CD14-positive monocyte (primary cell): ENCODE measurements at places on chromosomes 16 and 17.

- DNase-seq: no peak
These were observed 868 bp downstream of the CCDC154 start for GRCh38 chr16:1443403-1443973.

DNA sequence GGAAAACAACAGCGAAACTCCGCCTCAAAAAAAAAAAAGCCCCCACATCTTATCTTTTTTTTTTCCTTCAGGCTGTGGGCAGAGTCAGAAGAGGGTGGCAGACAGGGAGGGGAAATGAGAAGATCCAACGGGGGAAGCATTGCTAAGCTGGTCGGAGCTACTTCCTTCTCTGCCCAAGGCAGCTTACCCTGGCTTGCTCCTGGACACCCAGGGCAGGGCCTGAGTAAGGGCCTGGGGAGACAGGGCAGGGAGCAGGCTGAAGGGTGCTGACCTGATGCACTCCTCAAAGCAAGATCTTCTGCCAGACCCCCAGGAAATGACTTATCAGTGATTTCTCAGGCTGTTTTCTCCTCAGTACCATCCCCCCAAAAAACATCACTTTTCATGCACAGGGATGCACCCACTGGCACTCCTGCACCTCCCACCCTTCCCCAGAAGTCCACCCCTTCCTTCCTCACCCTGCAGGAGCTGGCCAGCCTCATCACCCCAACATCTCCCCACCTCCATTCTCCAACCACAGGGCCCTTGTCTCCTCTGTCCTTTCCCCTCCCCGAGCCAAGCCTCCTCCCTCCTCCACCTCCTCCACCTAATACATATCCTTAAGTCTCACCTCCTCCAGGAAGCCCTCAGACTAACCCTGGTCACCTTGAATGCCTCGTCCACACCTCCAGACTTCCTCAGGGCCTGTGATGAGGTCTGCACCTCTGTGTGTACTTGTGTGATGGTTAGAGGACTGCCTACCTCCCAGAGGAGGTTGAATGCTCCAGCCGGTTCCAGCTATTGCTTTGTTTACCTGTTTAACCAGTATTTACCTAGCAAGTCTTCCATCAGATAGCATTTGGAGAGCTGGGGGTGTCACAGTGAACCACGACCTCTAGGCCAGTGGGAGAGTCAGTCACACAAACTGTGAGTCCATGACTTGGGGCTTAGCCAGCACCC lies 1.2 kb upstream of the HBA1 start:
- DNase-seq: no peak

DNA sequence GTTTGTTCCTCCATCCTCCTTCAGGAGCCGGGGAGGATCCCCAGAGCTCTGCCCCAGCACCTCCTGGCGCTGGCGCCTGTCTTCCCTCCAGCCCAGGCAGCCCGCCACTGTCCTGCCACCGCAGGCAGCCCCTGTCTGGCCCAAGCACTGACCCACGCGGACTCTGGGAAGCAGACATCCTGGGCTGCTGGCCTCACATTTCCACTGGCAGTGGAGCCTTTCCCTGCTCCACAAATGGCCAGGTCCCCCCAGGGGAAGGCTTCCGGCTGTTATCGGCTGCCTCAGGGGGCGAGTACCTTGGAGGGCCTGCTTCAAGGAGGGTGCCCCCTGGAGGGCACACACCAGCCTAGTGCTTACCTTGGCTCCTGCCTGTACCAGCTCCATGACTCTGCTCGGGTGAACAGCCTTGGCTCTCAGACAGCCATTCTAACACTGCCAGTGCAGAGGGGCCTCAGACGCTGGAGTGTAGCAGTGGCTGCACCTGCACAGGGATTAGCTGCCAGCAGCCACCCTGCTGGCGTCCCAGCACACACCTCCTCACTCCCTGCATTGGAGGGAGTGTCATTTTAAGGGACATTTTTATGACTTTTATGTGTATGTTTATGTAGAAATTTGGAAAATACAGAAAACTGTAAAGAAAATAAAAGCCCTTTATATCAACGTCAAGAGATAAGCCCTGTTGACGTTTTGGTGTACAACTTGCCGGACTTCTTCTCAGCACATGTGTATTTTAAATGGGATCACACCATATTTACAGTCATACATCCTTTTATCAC lies 21.0 kb downstream of the ACE start:
- no peak for DNase-seq

GRCh38 chr16:874366-875181 lies 74.0 kb upstream of the GNG13 start:
- DNase-seq: no peak

- DNase-seq: peak; percentile 62
These were observed 12.9 kb upstream of the SEC14L1 start for GRCh38 chr17:77127735-77128361.

GRCh38 chr17:43758086-43758485 lies 505 bp downstream of the SOST start:
- no peak for DNase-seq

DNA sequence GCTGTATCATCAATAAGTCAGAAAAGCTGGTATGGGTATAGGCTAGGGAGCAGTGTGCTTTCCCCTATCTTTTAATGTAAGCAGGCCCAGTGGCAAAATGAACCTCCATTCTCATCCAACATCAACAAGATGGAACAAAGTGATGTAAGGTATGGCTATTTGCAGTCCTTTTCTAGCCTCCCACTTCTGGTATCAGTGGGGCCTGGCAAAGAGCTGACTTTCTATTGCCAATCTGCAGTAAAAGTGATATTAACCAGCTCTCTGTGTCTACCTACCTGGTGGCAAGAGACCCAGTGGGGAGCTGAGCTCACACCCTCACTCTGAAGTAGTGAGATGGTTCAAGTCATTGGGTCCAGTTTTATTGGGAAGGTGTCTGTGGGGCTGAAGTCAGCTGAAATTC lies 1492.6 kb downstream of the CDH11 start:
- no peak for DNase-seq

GRCh38 chr16:85201574-85201973 lies 89.3 kb upstream of the CIBAR2 start:
- DNase-seq: no peak

DNA sequence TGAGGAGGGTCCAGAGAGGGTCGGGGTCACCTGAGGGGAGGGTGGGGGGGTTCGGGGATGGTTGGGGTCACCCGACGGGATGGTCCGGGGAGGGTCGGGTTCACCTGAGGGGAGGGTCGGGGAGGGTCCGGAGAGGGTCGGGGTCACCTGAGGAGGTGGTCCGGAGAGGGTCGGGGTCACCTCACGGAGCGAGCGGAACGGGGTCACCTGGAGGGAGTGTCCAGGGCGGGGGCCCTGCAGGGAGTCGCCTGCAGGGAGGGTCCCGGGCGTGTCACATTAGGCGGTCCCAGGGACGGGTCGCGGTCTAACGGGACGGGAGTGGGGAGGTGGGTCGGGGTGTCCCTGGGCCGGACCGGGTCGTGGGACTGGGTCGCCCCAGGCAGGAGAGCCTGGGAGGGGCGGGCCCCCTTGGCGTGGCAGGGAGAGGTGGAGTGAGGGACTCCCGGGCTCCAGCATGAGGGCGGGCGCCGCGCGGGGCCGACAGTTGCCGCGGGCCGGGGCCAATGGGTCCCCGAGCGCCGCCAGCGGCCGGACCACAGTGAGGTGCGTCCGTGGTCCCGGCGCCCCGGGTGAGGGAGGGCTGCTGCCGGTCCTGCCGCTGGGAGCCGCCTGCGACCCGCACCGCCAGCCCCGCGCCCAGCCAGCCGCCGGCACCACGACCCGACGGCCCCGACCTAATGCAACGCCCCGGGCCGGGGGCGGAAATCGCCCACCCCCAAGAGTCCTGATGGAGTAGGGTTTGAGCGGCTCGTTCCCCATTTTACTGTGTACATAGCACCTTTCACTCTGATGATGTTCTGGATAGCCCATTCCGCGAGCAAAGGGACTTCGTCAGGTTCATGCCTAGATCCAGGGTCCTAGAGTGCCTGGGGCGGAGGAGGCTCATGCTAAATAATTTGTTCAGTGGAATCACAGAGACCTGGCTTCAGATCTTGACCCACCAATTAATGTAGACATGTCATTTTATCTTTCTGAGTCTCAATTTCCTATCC lies 1.2 kb upstream of the ABCA3 start:
- no peak for DNase-seq

GRCh38 chr17:2898255-2898926 lies 102.2 kb downstream of the RAP1GAP2 start:
- no peak for DNase-seq

GRCh38 chr17:34614698-34615097 lies 35.3 kb downstream of the TMEM132E start:
- DNase-seq: no peak

DNA sequence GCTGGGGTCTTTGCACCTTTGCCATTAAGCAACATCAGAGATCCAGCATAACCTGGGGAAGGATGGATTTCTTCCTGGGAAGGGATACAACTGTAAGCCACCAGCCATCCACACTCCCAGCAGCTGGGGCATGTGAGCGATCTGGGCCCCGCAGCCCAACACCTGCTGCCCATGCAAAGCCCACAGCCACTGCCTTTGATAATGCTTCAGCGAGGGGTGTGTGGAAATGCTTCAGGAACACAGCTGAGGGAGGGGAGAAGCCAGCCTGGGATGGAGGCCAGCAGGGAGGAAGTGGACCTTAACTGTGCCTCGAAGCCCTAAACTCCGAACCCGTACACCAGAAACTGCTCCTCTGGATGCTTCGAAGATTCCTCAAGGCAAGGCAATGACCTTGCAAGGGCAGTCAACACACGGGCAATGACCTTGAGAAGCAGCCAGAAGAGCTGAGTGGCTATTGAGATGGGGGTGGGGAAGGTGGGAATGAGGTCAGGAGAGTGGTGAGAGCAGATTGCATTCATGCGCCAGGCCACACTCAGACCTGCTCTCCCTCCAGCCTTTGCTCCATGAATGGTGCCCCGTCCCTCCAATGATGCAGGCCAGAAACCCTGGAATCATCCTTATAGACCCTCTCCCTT lies 49.1 kb downstream of the KATNIP start:
- no peak for DNase-seq

GRCh38 chr16:165539-166374 lies at the start of gene HBM:
Gene HBM (plus strand): TSS chr16:165978. CDS start chr16:165998, 20 bp downstream.
- no peak for DNase-seq

- no peak for DNase-seq
These were observed 189.7 kb upstream of the SDK2 start for GRCh38 chr17:73833775-73834488.

DNA sequence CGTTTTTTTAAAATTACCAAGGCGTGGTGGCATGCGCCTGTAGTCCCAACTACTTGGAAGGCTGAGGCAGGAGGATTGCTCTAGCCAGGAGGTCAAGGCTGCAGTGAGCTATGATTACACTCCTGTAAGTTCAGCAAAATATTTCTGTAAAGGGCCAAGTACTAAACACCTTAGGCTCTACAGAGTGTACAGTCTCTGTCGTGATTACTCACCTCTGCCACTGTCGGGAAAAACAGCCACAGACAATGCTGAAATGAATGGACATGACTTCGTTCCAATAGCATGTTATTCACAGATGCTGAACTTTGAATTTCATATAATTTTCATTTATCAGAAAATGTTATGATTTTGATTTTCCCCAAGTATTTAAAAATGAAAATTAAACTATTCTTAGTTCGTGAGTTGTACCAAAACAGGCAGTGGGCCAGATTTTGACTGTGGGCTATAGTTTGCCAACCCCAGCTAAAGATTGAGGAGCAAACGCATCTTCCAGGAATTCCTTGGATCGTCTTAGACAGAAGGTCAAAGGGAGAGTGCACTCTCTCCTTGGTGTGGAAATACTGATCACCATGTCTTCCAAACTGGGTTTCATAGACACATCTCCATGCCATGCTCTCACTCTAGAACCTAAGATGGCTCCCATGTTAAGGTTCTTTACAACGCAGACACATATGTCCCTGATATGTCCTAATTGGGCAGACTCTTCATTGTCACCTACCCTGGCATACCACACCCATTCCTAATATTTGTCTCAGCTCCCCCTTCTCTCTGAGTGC lies 89.5 kb downstream of the MARF1 start:
- no peak for DNase-seq

DNA sequence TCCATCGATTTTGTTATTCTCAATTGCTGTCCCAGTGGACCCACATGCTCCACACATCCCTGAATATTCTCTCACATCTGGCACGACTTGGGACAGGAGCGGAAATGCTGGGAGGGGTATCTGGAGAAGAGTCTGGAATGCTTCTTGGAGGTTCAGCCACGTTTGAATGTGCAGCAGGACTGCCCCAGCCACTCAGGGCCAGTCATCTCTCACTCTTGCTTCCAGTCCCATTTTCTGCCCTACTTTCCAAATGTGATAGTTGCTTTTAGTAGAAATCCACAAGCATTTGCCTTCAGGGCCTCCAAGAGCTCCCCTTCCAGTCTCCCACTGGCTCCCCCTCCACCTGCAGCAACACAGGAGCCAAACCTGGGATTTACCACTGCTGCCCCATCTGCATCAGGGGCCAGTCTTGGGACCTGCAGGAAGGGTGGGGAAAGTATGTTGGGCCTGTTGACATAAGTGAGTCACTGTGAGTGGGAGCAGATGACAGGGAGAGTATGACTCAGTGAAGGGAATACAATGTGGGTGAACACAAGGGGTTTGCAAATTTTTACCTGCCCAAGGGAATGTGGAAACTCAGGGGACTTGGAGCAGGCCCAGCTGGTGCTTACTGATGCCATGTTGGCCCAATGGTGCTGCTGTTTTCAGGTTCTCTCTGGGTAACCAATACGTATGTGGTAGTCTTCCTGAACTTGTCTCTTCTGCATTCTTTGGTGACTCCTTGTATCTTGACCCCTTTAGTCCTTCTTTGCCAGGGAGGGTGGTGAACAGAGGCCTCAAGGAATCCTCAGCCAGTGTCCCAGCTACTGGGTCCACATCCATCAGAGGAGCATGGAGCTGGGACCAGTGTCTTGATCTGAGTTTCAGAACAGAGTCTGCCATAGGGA lies 78.8 kb upstream of the CRHR1 start:
- no peak for DNase-seq

- DNase-seq: no peak
These were observed 71.4 kb upstream of the ARL4D start for GRCh38 chr17:43327421-43327820.

- no peak for DNase-seq
These were observed 115.9 kb downstream of the LITAF start for GRCh38 chr16:11470676-11471415.

- DNase-seq: no peak
These were observed 248.3 kb downstream of the KATNIP start for GRCh38 chr16:27798241-27798640.

DNA sequence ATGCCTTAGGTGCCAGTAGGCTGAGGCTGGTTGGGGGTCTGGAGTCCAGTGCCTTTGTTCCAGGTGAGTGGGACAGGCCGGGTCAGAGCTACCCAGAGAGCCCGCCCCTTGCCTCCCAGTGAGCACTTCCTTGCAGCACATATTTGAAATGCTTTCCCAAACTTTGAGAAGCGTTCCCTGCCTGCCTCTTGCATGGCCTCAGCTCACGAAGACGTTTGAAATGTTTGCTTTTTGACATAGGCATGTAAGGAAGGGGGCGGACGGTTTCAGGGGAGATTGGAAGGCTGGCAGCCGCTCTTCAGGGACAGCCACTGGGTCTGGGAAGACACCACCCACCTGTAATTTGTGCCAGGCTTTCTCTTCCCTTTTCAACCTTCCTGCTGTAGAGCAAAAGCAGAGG lies 5.1 kb upstream of the FOXL1 start:
- DNase-seq: no peak

DNA sequence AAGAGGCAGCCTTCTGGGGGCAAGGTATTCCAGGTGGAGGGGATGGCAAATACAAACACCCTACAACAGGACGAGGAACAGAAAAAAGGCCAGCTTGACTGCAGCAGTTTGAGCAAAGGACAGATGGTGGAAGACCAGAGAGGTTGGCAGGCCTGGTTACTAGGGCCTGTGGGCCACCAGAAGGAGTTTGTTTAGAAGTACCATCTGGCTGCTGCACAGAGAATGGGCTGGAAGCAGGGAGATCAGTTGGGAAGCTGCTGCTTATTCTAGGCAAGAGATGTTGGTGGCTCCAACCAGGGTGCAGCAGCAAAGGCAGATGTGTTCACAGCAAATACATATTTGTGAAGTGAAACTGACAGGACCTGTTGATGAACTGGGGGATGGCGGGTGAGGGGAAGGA lies 2.9 kb upstream of the YPEL2 start:
- DNase-seq: no peak
